ENCODE measurements at places on chromosomes 3 and 15.

- peak; percentile 82 for DNase-seq
Measured at GRCh38 chr3:71582612-71583565, 639 bp downstream of the FOXP1 start.

DNA sequence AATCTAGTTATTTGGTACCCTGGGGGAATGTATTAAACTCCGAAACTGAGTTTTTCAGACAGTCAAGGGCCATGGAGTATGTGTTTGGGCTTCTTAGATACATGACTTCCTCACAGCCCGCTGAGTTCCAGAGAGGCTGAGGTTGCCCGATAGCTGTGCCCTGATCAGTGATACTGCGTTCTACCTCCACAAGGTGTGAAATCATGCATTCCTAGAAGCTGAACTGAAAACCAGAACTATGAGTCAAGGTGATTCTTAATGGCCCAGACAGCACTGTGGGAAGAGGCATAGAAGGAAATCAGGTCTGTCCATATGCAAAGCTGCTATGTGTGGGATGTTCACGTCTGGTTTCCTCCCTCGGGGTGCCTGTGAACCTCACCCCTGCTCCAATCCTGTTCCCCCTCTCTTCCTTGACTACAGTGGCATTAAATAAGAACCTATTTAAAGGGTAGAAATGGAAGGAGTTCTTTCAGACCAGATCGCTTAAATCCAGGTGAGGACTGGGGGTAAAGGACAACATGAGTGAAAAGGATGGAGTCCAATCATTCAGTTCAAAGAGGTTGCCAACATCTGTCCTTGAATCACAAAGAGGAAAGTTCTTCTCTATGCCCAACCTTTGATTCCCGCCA, 74.3 kb downstream of the MYO1E start:
- DNase-seq, result no peak

DNA sequence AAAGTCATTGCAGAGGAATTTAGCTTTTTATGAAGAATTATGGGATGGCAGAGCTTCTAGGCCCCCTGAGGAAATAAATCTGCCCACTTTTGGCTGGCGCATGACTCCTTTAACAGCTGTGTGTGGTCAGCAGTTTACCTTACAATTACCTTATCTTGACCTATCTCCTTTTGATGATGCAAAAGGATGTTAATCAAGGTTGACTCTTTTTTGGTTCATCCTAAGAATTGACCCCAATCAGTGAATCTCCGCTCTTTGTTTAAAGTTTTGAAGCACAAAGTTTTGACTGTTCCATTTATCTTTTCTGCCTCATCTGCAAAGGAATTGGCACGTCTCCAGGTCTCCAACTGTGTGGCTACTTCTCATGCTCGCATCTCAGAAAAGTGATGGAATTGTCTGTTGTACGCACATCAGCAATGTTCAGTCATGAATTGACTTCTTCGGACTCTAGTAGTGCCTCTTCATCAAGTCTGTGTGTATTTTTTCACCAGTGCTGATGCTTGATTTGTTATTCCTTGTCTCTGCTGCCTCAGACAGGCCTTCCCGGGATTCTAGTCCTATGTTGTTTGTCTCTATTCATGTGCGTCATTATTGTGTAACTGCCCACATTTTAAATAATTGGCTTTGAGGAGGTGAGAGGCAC, 196.2 kb upstream of the CFAP20DC start:
- peak; percentile 51 for DNase-seq

GRCh38 chr3:8931342-8931741, 31.9 kb downstream of the RAD18 start:
- DNase-seq, result no peak

DNA sequence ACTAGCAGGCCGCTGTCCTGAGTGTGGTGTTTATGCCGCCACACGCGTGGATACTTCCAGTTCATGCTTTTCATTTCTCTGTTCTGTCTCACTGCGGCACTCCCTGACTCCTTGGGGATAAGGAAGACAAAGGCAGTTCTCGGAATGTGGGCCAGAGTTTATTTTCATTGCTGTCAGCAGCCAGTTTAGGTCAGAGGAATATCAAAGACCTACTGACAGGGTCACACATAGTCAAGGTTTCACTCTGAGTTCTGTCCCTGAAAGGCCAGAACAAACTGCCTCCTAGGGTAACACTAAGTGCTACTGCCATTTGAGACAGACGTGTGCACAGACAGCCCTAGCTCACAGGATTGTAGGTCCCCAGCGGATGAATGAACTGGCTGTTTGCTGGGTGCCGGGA, 27.3 kb upstream of the SPTBN5 start:
- peak; percentile 21 for DNase-seq

DNA sequence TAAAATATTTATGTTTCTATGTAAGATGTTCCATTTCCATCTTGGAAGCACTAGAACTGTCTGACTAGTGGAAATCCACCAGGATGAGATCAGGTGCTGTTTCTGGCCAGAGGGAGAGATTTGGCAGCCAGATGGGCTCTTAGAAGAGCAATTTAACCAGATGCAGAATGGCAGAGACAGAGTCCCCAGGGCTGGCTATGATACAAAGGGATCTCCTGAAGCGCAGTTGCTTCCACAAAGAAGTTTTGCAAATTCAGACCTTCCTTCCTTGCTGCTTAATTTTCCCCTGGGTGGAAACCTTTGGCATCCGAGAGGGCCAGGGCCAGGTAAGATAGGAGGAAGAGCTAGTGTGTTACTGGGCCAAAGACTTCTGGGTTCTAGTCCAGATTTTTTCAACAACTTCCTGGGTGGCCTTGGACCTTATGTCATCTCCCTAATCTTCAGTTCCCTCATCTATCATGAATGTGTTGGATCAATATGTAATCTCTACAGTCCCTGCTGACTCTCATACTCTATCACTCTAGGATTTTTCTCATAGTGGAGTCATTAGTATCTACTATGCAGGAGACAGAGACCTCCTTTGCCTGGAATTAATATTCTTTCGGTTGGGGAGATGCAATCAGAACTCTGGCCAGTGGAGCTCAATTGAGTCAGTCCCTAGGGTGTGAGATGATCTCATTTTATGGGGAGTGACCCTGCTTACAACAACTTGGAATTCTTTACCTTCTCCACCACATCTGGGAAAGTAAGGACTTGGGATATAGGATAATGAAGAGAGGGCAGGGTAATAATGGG, 41.1 kb upstream of the NDUFB4 start:
- DNase-seq, result peak; percentile 69

DNA sequence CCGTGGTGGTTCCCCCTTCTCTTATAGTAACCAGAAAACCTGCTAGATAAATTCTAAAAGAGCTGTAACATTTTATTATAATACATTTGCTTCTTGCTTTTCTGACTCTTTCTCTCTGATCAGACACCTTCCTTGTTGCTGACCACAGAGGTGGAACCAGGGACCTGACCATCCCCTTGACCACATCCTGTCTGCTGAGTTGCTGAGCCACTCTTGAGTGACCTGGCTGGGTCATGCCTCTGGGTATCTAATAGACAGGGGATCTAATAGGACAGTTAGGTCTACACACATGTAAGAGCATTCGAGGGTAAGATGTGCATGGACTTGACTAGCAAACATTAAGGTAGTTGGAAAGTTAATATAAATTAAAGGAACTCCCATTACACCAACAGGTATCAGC, 22.8 kb upstream of the TRIM59 start:
- DNase-seq, result no peak

- no peak for DNase-seq
Measured at GRCh38 chr3:117264204-117264994, 554.8 kb downstream of the TUSC7 start.

GRCh38 chr15:52078876-52079700, 33.5 kb downstream of the BCL2L10 start:
- DNase-seq, result peak; percentile 72

DNA sequence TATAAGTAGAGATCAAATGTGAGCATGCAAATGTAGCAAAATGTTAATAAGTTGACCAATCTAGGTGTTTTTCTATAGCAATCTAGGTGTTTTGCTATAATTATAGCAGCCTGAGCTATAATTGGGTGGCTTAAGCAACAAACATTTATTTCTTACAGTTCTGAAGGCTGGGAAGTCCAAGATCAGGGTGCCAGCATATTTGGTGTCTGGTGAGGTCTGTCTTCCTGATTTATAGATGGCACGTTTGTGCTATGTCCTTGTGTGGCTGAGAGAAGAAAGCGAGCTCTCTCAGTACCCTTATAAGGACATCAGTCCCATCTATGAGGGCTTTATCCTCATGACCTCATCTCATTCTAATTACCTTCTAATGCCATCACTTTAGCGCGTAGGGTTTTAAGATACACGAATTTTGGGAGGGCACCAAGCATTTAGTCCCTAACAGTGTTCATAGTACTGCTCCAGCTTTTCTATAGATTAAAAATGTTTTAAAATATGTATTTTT, 171.1 kb downstream of the GHSR start:
- DNase-seq, result no peak

DNA sequence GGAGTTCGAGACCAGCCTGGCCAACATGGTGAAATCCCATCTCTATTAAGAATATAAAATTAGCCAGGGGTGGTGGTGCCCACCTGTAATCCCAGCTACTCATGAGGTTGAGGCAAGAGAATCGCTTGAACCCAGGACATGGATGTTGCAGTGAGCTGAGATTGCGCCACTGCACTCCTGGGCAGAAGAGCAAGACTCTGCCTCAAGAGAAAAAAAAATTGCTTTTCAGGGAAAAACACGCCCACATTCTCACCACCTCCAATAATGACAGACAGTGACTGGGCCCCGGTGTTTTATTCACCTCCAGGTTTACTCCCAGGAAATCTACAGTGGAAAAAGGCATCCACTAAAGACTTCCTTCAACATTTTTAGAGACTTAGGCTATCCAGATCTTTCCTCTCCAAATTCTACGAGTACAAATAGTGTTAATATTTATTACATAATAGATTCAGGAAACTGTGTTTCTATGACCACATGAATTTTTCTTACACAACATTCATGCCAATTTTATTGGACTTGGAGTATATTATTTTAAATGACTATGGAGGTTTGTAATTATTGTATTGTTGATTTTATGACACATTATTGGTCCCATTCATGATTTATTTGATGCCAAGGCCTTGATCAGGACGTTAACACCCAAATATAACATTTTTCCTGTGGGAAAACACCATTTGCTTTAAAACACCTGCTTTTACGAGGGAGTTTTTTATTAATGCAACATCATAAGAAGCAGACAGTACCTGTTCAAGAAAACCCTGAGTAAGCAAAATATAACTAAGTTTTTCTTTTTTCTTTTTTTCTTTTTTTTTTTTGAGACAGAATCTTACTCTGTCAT, 26.6 kb downstream of the IGF2BP2 start:
- peak; percentile 35 for DNase-seq

- no peak for DNase-seq
Measured at GRCh38 chr3:160675566-160676124, 1.3 kb upstream of the ARL14 start.

DNA sequence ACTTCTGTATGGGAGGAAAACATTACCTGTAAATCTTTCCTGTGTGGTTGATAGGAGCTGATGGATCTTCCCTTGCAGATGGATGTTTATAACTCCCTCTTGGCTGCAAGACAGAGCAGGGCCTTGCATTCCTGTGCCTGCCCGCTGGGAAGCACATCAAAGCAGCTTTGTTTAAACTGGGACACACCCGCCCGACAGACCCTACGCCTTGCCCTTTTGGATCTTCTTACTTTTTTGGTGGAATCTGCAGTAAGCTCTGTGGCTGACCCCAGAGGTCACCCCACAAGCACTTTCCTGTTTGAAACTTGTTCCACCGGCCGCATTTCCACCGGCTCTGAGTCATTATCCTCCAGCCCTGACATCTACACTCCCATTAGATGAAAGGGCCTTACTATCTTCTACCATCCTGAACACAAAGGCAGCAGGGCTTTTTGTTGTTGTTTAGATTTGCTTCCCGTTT, 244.1 kb upstream of the STT3B start:
- DNase-seq, result no peak

DNA sequence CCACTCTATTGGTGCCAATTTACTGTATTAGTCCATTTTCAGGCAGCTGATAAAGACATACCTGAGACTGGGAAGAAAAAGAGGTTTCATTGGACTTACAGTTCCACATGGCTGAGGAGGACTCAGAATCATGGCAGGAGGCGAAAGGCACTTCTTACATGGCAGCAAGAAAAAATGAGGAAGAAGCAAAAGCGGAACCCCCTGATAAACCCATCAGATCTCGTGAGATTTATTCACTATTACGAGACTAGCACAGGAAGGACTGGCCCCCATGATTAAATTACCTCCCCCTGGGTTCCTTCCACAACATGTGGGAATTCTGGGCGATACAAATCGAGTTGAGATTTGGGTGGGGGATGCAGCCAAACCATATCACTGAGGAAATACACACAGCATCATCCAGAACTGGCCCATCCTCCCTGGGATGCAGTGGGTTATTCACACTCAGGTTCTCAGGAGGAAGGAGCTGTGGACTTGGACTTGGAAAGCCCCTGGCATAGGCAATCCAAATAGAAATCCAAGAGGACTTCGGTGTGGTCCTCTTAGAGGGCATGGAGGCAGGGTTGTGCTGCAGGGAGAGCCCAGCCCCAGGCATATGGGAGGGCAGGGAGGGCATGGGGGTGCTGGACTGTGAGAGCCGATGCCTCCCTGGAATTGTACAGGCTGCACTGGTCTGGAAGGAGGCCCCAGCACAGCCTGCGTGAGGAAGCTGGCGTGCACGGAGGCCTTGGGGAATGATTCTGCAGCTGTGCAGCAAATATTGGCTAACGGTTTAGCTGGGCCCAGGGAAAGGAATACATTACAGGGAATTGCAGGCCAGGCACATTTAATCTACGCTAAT, 62.9 kb downstream of the EFCAB12 start:
- no peak for DNase-seq

- DNase-seq, result no peak
Measured at GRCh38 chr3:65233561-65233960, 545.8 kb upstream of the ADAMTS9 start.

DNA sequence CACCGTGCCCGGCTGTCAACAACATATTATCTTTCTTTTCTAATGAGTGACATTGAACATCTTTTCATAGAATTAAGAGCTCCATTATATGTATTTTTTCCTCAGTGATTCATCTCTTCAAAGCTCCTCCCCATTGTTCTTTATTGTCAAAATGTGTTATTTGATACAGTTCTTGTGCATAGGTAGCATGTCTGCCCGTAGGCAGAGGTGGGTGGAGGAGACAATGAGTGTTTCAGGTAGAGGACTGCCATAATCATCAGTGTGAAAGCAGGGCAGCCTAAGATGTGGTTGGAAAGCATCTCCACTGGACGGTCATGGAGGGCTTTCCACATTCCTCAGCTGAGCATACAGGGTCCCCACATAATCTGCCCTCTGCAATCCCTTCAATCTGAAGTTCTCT, 452.0 kb upstream of the MCTP2 start:
- no peak for DNase-seq

DNA sequence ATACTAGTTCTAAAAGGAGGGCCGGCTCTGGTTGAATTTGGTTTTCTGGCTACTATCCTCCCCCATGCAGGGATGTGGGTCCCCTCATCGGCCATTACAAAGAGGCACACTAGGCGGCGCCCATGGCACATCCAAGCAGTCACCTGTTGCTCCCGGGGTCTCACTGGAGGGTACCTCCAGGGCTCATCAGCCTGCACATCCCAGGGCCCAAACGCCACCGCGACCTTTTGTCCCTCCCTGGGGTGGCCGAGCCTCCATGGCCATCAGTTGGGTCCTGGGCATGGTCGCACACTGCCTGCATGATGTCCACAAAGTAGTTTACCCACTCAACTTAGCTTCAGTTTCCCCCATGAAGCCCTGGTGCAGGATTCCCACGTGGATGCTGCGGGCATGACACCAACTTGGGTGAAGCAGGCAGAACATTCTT, 28.3 kb downstream of the IDH3A start:
- peak; percentile 29 for DNase-seq

GRCh38 chr3:22988566-22988965, 214.6 kb upstream of the UBE2E2 start:
- DNase-seq, result no peak
